ENCODE measurements at places on chromosomes 5 and 9.

DNA sequence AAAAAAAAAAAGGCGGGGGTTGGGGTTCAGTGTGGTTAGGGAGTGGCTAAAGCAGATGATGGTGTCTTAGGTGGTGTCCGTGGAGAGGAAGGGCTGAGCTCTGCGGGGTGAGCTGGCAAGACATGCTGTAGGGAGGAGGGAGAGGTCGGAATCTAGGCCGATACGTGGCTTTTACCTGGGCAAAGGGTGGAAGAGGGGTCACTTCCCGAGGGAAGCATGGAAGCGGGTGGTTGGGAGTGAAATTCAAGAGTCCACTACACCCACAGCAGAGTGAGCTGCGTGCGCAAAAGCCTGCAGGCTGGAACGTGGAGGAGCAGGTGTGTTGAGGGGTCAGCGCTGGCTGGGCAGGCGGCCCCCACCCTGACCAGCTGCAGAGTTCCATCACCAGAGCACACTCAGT lies 17.8 kb downstream of the TBC1D9B start:
- DNase-seq = no peak

DNA sequence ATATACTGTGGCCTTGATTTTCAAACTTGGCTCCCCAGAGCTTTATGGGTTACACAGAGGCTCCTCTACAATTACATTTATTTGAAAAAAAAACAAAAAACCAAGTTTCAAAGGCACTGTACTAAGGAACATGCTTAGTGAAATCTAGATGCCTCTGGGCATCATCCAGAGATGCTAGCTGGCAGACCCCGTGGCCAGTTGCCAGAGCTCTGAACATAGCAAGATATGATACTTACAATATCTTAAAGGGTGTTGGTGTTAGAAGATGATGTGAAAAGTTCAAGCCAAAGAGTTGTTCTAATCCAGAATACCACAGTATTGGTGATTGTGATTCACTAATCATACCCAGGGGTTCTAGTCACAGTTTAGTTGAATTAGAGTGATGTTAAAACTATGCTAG lies 87.8 kb downstream of the JAK2 start:
- no peak for DNase-seq

- DNase-seq = no peak
Observed at GRCh38 chr5:82749461-82749820, 327.8 kb downstream of the TMEM167A start.

- DNase-seq = no peak
Observed at GRCh38 chr5:59421986-59422941, 471.3 kb downstream of the PDE4D start.

GRCh38 chr5:169695025-169695625 lies 58.0 kb downstream of the DOCK2 start:
- no peak for DNase-seq

GRCh38 chr5:34652466-34652865 lies 3.7 kb upstream of the RAI14 start:
- DNase-seq = no peak

- DNase-seq = no peak
Observed at GRCh38 chr5:88829054-88829453, 53.9 kb downstream of the MEF2C start.

- no peak for DNase-seq
Observed at GRCh38 chr9:107675351-107676259, 186.0 kb upstream of the KLF4 start.

GRCh38 chr5:78717674-78718584 lies 69.4 kb upstream of the LHFPL2 start:
- no peak for DNase-seq

GRCh38 chr5:1264211-1264610 lies 30.7 kb downstream of the TERT start:
- DNase-seq = no peak

DNA sequence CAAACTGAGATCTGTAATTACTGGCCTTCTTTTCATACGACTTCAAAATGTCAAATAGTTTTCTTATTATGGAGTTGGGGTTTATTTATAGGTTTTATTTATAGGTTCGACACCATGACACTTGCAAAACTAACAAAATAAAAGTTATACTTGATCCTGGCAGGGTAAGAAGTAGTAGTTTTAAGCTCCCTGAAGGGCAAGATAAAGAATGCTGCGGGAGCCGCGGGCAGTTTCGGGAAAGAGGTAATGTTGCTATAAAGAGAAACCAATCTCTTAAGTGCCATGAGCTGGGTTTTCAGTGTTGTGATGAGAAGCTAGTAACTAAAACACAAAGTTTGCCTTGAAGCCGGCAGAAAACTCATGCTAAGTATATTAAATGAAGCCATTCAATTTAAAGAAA lies 24.8 kb downstream of the PTPN3 start:
- no peak for DNase-seq
